GM20000 (cell line): ENCODE measurements at places on chromosomes 6 and 20.

GRCh38 chr6:165685302-165685701 lies 22.3 kb upstream of the PDE10A start:
- no peak for DNase-seq

DNA sequence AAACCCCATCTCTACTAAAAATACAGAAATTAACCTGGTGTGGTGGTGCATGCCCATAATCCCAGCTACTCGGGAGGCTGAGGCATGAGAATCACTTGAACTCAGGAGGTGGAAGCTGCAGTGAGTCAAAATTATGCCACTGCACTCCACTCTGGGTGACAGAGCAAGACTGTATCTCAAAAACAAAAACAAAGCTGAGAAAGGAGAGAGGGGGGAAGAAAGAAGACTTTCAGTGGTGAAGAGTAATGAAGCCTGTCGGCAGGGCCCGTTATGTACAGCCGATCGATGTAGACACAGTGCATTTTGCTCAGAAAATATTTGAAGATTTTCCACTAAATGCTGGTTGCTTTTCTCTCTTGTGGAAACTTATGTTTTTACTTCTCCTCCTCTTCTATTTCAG lies 13.8 kb downstream of the VAPB start:
- DNase-seq, result no peak

DNA sequence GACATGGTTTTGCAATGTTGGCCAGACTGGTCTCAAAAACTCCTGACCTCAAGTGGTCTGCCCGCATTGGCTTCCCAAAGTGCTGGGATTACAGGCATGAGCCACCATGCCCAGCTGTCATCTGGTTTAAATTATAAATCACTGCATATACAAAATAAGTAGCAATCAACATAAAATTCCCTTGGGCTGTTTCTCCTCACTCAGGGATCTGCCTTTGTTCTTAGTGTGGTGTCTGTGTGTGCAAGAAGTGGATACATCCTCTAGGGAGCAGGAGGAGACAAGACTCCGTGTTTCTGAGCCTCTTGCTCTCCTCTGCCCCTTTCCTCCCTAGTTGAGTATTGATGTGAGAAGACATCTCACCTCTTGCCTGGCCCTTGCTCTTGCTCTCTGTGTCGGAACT lies 65.2 kb upstream of the ADGRF4 start:
- DNase-seq, result no peak

DNA sequence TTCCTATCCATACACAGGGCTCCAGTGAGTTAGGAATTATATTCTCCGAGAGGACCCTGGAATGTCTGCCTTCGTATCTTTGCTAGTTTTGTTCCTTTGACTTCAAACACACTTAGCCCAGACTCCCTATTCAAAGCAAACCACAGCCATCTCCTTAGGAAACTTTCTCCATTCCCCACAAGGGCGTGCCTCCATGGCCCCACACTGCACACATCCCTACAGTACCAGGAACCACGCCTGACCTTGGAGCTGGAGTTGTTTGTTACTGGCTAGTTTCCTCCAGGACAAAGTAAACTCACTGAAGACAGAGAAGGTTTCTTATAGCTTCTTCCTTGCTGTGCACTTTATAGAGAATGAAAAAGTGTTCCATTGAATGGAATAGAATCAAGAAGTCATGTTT lies 412.8 kb upstream of the AGPAT4 start:
- DNase-seq, result no peak

DNA sequence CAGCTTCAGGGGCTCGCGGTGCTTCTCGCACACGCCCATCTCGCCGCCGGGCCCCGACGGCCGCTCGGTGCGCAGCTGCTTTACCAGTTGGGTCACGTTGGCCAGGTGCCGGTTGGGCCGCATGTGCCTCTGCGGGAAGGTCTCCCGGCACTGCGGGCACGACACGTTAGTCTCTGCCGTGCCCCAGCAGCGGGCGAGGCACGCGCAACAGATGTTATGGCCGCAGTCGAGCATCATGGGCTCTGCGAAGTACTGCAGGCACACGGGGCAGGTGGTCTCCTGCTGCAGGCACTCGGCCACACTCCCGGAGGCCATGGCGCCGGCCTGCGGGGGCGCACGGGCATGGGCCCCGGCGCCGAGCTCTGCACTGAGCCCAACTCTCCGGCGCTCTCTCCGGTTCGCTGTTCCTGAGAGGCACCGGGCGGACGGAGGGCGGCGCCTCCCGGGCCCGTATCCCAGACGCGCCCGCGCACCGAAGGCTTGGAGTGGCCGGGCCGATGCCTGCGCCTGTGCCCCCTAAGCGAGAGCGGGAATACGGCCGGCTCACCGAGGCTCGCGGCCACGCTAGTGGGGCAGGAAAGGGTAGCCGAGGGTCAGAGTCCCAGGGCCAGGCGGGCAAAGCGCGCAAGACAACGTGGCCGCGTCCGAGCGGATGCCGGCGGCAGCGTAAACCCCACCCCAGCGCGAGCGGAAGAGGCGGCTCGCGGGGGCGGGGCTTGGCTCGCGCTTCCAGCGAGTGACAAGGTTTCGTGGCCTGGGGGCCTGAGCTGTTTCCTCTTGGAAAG lies at the start of gene TRIM27:
TRIM27 (minus strand) TSS at position 668 of the 785 bp plus-strand sequence; CDS start at position 315, 353 bp downstream.
- DNase-seq, result peak; percentile 91

DNA sequence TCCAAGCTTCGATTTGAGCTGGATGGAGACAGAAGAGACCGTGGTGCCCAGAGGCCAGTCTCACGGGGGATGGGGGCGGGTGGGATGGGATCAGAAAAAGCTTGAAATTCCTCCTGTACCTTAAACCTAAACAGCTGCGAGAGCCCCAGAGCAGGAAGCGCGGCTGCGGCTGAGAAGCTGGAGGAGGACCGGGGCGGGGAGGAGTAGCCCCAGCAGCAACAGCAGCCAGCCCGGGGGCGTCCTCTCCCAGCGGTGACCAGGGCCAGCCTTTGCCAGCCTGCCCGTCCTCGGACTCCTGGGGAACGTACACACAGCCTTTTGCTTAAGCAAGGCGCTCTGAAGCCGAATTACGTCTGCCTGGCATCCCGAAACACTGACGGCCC lies 17.4 kb upstream of the PRDM13 start:
- no peak for DNase-seq

- no peak for DNase-seq
Observed at GRCh38 chr6:80959034-80959433, 793.4 kb downstream of the TENT5A start.

- DNase-seq, result no peak
Observed at GRCh38 chr20:56953048-56953586, 313.3 kb downstream of the BMP7 start.

DNA sequence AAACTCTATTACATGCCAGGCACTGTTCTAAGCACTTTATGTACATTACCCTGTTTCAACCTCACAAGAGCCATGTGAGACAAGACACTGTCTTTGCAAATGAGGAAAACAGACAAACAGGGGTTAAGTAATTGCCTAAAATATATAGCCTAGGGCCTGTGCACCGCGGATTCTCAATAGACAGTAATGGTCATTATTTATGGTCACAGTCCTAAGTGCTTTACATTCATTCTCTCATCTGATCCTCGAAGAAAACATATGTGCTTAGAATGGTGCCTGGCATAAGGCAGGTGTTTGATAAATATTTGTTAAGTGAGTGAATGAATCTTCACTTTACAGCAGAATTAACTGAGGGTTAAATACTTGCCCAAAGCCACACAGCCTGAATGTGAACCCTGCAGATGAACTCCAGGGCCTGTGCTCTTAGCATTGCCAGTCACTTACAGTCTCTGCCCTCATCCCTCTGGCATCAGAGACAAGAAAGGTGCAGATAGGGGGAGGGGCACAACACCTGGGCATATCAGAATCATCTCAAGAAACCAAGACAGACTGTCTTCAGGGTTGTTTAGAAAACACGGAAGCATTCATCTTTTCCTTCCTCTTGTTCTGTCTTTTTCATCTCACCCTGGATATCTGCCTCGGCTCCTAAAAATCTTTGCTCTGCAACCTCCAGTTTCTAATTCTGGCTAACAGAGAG lies 92.8 kb upstream of the SASH1 start:
- DNase-seq, result no peak

- DNase-seq, result no peak
Observed at GRCh38 chr6:85436939-85437495, 12.9 kb upstream of the NT5E start.

- DNase-seq, result no peak
Observed at GRCh38 chr20:19940988-19941460, 76.1 kb upstream of the NAA20 start.

GRCh38 chr20:1183153-1183552 lies 1.6 kb downstream of the TMEM74B start:
- no peak for DNase-seq

- no peak for DNase-seq
Observed at GRCh38 chr6:122400462-122401089, 1.1 kb downstream of the HSF2 start.
